ENCODE measurements at places on chromosomes 3 and 15.
A peak's percentile ranks its signal among the peaks of the same experiment; 100 is the strongest.

DNA sequence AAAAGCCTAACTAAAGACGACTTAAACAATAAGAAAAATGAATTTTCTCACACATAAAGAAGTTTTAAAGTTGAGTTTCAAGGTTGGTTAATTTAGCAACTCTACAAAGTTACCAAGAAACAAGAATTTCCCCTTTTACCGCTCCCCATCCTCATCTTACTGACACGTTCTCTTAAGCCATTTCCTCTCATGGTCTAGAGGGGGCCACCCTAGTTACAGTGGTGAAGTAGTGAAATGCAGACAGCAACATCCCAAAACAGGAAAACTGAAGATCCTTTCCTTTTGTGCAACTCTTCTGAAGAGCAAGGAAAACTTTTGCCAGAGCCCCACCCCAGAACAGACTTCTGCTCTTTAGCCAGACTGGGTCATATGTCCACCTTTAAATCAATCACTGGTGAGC, 17.3 kb upstream of the SOX14 start:
- DNase-seq: no peak

DNA sequence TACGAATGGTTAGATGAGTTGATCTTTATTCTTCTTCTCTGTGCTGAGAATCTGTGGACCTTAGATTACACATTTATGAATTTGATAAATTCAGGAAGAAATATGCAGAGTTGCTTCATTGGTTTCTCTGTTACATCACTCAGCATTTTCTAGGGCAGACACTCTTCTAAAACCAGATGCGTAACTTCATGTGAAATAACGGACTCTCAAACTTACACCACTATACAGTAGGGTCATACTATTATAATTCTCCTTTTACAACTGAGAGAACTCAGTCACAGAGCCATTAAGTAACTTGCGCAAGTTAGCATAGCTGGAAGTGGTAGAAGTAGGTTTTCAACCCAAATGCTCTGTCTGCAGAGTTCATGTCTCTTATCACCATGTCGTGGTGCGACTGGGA, 5.7 kb downstream of the TMEM207 start:
- no peak for DNase-seq

GRCh38 chr3:174325834-174326700, 533.1 kb upstream of the NAALADL2 start:
- no peak for DNase-seq

GRCh38 chr3:126460381-126460780, 15.3 kb downstream of the ZXDC start:
- no peak for DNase-seq

DNA sequence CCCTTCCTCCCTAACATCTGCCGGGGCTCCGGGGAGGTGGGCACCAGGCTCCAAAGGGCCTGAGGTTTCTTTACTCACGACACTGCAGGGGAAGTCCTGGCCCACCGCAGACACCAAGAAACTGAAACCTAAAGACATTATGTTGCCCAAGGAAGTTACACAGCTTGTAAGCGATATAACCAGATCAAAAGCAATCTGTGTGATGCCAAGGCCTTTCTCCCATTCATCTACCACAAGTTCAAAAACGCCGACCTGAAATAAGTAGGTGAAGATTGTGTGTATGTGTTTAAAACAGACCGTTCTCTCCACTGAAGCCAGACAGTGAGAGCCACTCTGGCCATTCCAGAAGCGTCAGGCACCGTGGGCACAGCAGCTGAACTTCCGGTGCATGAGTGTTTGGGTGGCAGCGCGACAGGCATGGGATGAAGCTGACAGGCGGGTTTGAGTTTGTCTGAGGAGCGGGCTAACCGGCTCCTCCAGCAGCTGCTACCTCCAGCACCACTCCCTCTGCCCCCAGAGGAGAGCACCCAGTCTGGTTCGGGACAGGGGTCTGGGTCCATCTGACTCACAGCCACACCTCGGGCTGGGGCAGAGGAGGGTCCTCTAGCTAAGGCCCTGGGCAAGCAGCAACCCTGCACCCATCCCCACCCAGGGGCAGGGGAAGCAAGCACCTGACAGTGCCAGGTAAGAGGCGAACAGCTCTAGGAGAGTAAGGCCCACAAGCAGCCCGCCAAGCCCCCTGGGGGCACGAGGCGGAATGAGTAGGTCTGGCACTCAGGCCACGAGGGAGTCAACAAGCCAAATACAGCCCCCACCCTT, 1.3 kb downstream of the TNK2 start:
- DNase-seq: peak; percentile 75

DNA sequence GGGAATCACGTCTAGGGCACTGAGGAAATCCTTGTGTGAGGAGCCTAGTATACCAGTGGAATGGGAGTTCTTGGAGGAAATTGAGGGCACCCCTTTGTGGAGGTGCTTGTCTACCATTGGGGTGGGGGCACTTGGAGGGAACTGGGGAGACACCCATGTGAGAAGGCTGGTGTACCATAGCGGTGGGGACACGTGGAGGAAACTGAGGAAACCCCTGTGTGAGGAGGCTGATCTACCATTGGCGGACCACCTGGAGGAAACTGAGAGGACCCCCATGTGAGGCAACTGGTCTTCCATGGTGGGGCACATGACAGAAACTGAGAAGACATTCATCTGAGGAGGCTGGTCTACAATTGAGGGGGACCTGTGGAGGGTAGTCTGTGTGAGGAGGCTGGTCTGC, 164.5 kb downstream of the FBLN2 start:
- no peak for DNase-seq

- no peak for DNase-seq
Measured at GRCh38 chr3:30982416-30983075, 88.1 kb upstream of the GADL1 start.

GRCh38 chr3:31624083-31624709, 91.5 kb downstream of the STT3B start:
- no peak for DNase-seq

DNA sequence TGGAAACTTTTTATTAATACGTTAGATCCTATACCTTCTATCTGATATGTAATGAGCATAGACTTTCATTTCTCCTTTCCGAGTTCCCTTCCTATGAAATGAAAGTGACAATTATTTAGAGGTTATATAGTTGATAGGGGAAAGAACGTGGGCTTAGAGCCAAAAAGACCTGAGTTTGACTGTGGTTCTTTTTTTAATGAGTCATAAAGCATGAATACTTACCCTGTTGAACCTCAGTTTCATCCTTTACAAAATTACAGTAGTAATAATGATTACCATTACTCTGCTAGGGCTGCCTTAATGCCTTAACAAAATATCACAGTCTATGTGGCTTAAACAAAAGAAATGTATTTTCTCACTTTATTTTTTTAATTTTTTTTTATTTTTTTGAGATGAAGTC, 75.9 kb downstream of the AGBL1 start:
- DNase-seq: no peak

GRCh38 chr3:173826416-173826815, 428.9 kb downstream of the NLGN1 start:
- DNase-seq: no peak

DNA sequence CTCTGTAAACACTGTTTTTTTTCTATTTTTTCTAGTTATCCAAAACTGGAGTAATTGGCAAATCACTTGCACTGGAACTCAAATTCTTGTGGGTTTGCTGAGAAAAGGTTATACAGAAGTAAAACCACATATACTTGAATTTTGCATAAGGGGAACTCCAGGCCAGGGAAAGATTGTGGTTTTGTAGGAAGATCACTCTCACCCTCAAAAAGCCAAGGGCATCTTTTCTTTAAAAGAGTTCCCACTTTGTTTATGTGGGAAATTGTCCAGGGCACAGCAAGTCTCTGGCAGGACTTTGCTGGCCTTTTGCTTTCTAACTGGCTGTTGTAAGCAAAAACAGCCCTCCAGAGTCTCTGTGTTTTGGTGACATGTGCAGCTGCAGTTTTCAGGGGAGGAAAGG, 340.3 kb upstream of the RBMS3 start:
- DNase-seq: no peak

- no peak for DNase-seq
Measured at GRCh38 chr15:47184908-47185801, 532.1 kb upstream of the SEMA6D start.

GRCh38 chr15:96337365-96338023, 7.0 kb downstream of the NR2F2 start:
- DNase-seq: no peak

DNA sequence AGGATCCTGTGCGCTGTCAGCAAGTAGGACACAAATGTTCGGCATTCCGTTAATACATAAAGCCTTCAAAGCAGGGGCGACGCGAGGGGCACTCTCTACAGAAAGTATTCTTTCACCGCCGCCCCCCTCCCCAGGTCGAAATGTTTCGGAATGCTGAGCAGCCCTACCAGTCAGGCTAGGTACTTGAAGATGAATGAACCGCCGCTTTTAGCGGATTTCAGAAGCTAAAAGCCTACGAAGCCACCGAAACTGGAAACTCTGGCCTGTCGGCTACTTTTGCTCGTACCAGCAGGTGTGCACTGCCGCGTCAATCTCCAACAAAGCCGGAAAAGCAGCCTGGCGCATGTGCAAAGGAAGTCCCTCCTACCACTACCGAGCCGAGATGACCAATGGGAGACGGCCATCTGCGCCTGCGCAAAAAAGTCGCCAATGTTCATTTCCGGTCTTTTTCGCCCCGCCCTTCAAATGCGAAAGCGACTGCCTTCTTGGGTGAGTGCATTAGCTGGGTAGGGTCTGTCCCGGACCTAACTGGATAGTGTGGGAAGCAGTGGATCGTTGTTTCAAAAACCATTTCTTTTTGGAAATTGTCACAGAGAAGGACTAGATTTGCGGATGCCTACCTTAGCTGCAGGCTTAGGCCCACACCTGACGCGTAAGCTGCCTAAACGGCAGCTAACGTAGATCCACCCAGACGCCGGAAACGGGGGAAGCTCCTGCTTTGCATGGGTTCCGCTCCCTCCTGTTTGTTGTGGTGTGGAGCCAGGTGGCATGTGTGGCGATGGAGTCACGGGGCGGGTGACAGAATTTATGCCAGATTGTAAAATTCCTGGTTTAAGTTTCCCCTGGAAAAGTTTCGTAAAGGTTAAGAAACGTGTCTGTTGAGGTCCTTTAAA, at the start of gene WDR5B:
WDR5B (minus strand) TSS at position 301 of the 893 bp plus-strand sequence. CDS start 534 bp downstream, outside the sequence.
- peak; percentile 98 for DNase-seq

DNA sequence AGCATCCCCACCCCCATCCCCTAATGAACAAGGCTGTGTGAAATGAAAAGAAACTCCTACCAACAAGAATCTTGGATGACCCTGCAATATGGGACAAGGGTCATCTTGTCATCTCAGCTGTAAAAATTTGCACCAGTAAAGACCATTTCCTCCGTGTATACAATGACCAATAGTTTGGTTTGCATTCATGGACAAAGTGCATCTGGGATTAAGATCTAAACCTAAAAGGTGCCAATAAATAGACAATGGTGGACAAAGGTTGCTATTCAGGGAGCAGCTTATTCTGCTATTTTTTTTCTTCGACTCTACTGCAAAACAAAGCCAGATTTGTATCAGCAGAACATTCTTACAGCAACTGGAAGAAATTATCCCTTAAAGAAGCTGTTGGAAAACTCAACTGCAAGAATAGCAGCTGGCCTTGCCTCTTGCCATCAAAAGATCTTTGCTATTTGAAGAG, 8.0 kb downstream of the MGLL start:
- DNase-seq: no peak

GRCh38 chr3:157100608-157101396, 59.1 kb downstream of the CCNL1 start:
- no peak for DNase-seq

GRCh38 chr3:66525771-66526170, 24.9 kb upstream of the LRIG1 start:
- no peak for DNase-seq

- no peak for DNase-seq
Measured at GRCh38 chr3:175336406-175337133, 477.4 kb downstream of the NAALADL2 start.

- no peak for DNase-seq
Measured at GRCh38 chr3:127228866-127229265, 35.9 kb downstream of the PRR23E start.

DNA sequence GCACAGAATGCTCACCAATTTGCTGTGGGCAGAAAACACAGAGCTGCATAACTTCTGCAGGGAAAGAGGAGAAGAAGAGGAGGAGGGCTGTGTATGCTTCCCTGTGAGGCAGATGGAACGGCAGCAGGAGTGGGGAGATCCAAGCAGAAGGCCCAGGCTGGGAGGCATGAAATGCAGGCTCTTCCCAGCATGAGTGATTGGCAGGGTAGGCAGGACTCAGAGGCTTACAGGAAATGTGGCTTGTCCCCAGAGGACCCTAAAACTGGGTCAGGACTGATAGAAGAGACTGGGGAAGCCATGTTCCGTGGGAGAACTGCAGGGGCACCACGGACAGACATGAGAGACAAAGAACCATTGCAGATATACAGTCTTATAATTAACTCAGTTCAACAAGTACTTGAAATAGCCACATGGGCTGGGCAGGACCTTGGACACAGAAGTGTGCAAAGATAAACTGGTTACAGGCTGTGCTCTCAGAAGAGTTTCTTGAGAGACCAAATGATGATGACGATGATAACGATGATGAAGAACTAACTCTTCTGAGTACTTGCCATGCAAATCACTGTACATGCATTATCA, 286.9 kb downstream of the EPHB1 start:
- no peak for DNase-seq

- DNase-seq: no peak
Measured at GRCh38 chr15:34964277-34964676, 5.3 kb downstream of the AQR start.

- DNase-seq: no peak
Measured at GRCh38 chr3:168030577-168030976, 65.1 kb downstream of the GOLIM4 start.

Data from memory B cell (primary cell).